Mesenchymal stem cell (in vitro differentiated cells and primary cell): ENCODE measurements at places on chromosomes 12 and 14.

DNA sequence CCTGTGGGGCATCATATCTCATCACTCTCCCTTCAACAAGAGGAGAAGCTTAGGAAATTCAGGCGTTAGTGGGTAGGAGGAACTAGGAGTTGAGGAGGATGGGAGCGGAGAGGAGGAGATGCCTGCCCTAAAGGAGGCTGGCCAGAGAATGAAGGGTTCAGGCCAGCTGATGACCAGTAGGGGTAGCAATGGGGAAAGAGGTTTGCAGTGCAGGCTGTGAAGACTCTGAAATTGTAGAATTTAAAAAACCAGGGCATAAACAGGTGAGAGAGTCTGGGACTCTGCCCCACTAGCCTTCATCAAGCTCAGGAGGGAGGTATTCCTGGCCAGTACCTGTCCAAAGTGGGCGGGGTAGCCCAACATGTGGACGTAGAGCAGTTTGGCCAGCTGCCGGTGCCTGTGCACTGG lies 809 bp downstream of the AP1G2 start:
- H3K27me3 ChIP-seq = peaks cover 14% of the 10 kb centered on the region
- H3K4me1 ChIP-seq = peaks cover 15% of the 10 kb centered on the region
- H3K27ac ChIP-seq = peak overlapping the region; percentile 38
- H3K4me3 ChIP-seq = peak overlapping the region; percentile 80

- DNase-seq = peak; percentile 29
- H3K27me3 ChIP-seq = no peaks in the 10 kb centered on the region
- no peak overlapping the region for H3K27ac ChIP-seq
- no peak overlapping the region for H3K4me3 ChIP-seq
- no peaks in the 10 kb centered on the region for H3K4me1 ChIP-seq
- no peaks in the 10 kb centered on the region for H3K36me3 ChIP-seq
Measured at GRCh38 chr12:71967211-71967610, 28.6 kb downstream of the TPH2 start.

GRCh38 chr14:100727086-100727872 lies 587 bp downstream of the DLK1 start:
- no peaks in the 10 kb centered on the region for H3K36me3 ChIP-seq
- H3K27ac ChIP-seq = no peak overlapping the region
- DNase-seq = no peak
- H3K27me3 ChIP-seq = peaks cover 83% of the 10 kb centered on the region
- H3K4me1 ChIP-seq = peaks cover 7% of the 10 kb centered on the region

GRCh38 chr12:21336656-21337055 lies 1.9 kb upstream of the SLCO1A2 start:
- no peaks in the 10 kb centered on the region for H3K4me1 ChIP-seq
- H3K4me3 ChIP-seq = no peak overlapping the region
- DNase-seq = no peak

DNA sequence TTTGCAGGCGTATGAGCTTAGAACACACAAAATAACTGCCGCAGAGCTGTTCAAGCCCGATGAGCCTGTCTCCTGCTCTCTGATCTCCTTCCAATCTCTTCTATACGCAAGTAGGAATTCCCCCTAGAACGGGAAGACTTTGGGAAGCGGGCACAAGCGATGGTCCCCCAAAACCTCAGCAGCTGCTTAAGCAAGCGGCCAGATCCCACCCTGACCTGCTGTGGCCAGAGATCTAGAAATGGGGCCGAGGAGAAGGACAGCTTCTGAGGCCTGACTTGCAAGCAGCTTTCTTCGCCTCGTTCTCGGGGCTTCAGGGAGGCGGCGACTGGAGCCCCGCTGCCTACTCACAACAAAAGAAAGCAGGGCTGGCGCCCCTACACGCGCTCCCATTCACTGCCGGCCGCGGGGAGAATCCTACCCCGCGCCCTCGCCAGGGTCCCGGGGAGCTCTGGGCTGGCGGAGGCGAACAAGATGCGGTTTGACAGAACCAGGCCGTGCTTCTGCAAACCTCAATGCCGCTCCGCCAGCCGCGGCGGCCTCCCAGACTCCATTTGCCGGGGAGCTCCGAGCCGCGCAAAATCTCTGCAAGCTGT lies 922 bp downstream of the TBX5 start:
- DNase-seq = no peak
- peaks cover 3% of the 10 kb centered on the region for H3K36me3 ChIP-seq
- peaks cover 3% of the 10 kb centered on the region for H3K27me3 ChIP-seq
- H3K27ac ChIP-seq = no peak overlapping the region
- no peak overlapping the region for H3K4me3 ChIP-seq

- no peak overlapping the region for H3K27ac ChIP-seq
- no peaks in the 10 kb centered on the region for H3K4me1 ChIP-seq
- no peak overlapping the region for H3K4me3 ChIP-seq
Measured at GRCh38 chr12:115319446-115320040, 635.6 kb upstream of the TBX3 start.

DNA sequence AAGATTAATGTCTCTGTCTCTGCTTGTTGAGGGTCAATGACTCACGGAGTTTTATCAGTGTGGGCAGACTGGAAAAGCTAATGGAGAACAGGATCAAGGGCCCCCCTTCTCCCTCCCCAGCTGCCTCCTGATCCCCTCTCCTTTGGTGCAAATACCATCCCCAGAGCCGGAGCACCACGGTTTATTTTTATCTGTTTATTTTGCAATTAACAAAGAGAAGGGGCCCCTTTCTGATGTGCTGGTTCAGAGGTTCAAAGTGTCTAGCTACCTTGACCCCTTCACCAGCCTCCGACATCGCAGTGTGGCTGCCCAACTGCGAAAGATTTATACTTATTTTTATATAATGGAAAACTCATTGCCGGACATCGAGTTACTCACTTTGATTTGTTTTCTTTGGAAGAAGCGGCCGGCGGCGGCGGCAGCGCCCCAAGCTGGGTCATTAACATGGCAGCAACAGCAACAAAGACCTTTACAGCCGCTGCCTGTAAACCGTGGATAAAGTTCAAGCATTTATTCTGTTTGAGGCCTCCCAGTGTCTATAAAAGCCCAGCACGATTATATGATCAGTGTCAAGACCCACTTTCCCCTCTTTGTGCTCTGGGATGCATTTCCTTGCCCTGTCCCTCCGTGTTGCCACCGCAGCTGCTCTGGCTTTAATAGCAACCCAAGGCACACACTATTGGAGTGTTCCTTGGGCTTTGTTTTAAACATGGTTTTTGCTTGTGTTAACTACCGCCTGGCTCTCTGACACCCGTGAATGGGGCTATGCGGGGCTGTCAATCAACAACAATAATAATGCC lies 47.4 kb upstream of the PARP11 start:
- no peaks in the 10 kb centered on the region for H3K36me3 ChIP-seq
- H3K4me3 ChIP-seq = no peak overlapping the region
- DNase-seq = no peak
- H3K27me3 ChIP-seq = peaks cover 65% of the 10 kb centered on the region

- peaks cover 7% of the 10 kb centered on the region for H3K27me3 ChIP-seq
- no peak for DNase-seq
- H3K36me3 ChIP-seq = peaks cover 5% of the 10 kb centered on the region
- H3K4me3 ChIP-seq = no peak overlapping the region
- no peaks in the 10 kb centered on the region for H3K4me1 ChIP-seq
Measured at GRCh38 chr14:99675951-99676350, 8.1 kb upstream of the CYP46A1 start.

DNA sequence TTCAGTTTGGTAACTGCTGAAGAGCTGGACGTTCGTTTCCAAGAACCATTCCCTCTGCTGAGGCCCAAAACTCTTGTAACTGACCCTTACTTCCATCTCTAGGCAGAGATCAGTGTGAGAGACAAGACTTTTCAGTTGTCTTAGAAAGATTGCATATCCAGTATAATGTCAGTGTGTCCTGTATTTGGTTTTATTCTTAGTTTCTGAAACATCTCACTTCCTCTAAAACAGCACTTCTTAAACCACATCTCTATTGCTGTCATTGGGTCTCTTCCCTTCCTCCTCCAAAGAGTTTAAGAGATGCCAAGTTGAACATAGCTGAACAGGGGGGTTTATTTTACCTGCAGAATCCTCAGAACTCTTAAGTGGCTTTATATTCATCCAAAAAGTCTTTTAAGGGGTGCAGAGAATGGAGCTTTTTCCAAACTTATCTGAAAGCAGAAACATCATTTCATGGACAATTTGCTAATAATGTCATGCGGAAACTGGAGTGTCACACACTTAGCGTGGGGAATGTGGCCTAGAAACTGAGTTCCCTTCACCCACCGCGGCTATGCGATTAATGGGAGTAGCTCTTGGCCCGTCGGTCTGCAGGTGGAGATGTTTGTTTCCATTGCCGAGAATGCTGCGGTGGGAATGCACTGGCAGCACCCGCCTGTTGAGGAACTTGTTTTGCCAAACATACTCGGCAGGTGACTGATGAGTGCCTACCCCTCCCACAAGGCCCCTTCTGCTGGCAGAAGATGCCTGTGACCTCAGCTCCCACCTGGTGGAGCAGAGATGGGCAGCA lies 148.2 kb downstream of the ADGRD1 start:
- peaks cover 4% of the 10 kb centered on the region for H3K4me1 ChIP-seq
- no peak for DNase-seq
- no peaks in the 10 kb centered on the region for H3K36me3 ChIP-seq
- no peak overlapping the region for H3K27ac ChIP-seq
- H3K27me3 ChIP-seq = peaks cover 18% of the 10 kb centered on the region
- no peak overlapping the region for H3K4me3 ChIP-seq

DNA sequence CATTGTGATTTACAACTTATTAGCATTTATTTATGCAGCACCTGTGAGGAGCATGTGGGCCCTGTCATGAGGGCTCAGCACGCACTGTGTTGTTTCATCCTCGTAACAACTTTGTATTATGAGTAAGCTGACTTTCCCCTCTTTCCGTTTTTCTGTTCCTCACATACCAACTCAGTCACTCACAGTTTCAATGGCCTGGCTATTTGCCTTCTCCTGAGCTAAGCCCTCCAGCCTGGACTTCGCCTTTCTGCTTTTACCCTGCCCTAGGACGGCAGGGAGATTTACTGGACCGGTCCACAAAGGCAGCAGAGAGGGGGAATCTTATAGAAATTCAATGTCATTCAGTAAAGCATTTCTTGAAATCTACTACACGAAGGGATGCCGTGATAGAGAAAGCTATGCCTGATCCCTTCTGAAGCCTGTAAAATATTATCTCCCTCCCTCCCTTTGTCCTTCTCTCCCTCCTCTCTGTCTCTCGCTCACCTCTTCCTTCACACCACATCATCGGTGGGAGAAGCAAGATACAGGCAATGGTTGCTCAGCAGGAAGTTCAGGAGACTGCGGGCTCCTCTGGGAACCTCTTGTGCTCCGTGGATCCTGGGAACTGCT lies 219.2 kb upstream of the TBX3 start:
- peak; percentile 70 for DNase-seq
- H3K36me3 ChIP-seq = no peaks in the 10 kb centered on the region
- H3K27ac ChIP-seq = no peak overlapping the region
- no peak overlapping the region for H3K4me3 ChIP-seq
- H3K27me3 ChIP-seq = no peaks in the 10 kb centered on the region

DNA sequence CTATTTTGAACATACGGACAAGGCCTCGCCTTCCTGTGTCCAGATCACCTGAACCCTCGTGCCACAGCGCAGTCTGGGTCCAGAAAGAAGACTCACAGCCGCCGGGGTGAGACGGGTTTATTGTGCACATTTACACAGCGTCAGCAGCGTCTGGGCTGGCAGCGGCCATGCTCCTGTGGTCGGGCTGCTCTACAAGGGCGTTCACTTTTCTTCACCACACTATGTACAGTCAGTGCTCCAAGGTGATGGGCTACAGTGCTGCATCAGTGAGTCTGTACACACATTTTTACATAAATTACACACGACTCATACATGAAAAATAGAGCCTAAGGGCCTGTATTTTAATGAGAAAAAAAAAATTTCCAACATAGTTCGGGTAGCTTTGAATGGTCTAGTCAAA lies 18.0 kb downstream of the ZFYVE21 start:
- peaks cover 8% of the 10 kb centered on the region for H3K4me1 ChIP-seq
- H3K4me3 ChIP-seq = no peak overlapping the region
- no peaks in the 10 kb centered on the region for H3K27me3 ChIP-seq
- H3K27ac ChIP-seq = no peak overlapping the region
- no peak for DNase-seq
- H3K36me3 ChIP-seq = peaks cover 78% of the 10 kb centered on the region

GRCh38 chr14:68652433-68652690 lies 140.5 kb downstream of the ZFP36L1 start:
- no peaks in the 10 kb centered on the region for H3K27me3 ChIP-seq
- H3K4me1 ChIP-seq = peaks cover 14% of the 10 kb centered on the region
- H3K27ac ChIP-seq = no peak overlapping the region
- H3K4me3 ChIP-seq = no peak overlapping the region
- H3K36me3 ChIP-seq = no peaks in the 10 kb centered on the region

DNA sequence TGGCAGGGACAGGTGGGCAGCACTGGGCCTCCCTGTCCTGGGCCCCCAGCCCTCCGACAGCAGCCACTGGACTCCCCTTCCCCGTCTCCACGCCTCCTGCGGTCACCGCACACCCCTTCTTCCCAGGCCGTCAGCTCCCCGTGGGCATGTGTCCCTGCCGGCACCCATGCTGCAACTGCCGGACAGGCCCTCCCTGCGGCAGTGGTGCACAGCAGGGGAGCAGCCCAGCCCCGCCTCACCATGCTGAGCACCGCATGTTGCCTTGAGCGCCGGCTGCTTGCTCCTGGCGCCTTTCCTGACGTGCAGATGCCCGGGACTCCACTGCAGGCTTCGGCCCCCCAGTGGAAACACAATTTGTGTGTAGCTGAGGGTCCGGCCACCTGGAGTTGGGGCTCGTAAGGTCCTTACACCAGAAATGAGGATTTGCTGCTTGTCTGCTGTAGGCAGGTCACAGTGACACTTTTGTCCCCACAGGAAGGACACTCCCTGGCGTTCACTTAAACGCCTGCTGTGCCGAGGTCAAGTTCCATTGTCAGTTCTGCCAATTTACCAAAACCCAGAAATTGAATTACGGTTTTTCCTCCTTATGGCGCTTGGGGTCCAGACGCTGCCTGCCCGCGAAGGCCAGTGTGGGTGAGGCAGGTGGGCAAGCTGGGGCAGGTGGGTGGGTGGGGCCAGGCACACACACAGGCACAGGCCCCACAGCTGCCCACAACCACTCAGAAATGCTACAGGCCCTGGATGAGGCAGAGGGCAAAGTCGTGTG lies 28.2 kb upstream of the MMP17 start:
- H3K27ac ChIP-seq = no peak overlapping the region
- no peaks in the 10 kb centered on the region for H3K27me3 ChIP-seq
- H3K4me1 ChIP-seq = peaks cover 13% of the 10 kb centered on the region
- H3K4me3 ChIP-seq = peak overlapping the region; percentile 12

DNA sequence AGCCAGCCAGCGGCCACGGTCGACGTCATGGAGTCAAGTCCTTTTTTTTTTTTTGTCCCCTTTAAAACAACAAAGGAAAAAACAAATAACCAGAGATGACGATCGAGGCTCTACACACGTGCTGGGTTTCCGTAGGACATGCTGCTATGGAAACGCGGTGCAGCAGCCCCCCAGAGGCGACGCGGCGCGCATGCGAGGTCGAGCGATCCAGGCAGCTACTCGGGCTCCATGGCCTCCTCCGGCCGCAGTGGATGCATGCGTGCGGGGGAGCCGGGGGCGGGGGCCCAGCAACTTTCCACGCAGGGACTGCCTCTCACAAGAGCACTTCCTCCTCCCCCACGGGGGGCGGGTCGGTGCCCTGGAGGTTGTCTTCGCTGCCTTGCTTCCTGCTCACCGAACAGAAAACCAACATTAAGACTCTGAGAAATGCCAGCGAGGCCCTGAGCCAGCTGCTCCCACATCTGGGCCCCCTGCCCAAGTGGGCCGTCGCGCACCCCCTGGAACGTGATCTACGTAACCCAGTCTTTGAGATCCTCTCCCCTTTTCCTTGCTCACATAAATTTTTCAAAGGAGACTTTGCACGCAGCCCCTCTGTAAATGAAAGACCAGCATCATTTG lies 30.7 kb downstream of the P2RX4 start:
- peaks cover 18% of the 10 kb centered on the region for H3K4me1 ChIP-seq
- H3K36me3 ChIP-seq = peaks cover 65% of the 10 kb centered on the region
- H3K27ac ChIP-seq = no peak overlapping the region
- H3K4me3 ChIP-seq = no peak overlapping the region
- no peaks in the 10 kb centered on the region for H3K27me3 ChIP-seq
